NCI-H187 (cell line): ENCODE measurements at places on chromosomes 5 and 9.

DNA sequence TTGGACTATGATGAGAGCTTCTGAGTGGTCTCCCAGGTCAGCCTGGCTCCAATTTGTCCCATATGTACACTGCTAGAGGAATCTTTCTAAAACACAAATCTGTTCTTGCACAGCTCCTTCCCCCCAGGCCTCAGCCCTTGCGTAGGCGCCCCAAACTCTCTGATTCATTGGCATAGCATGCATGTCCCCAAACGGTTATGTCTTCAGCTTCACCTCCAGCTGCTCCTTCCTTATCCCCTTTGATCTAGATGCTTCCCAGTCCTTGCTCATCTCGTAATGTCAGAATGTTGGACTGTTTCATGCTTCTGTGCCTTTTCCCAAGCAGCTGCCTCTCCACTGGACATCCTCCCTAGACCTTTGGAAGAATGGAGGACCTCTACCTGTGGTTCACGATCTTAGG, 60.1 kb upstream of the BASP1 start:
- no peak for DNase-seq

- no peak for DNase-seq
These were observed 241.5 kb upstream of the CLINT1 start for GRCh38 chr5:158100373-158100888.

DNA sequence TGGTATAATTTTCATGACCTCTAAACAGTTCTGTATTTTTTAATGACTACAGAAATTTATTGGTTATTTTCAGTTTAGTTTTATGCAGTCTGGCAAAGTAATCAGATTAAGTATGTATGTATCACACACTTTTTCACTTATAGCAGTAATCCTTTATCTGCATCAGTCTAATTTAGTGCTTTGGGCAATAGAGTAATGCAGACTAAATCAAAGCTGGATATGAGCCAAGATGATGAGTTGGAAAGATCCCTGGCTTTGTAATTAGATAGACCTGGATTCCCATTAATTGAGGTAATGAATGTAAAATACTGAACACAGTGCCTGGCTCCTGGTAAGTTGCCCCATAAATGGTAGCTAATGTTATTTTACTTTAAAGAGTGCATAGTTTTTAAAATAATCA, 215.4 kb upstream of the TLX3 start:
- no peak for DNase-seq

GRCh38 chr9:37921546-37922300, 17.8 kb upstream of the SLC25A51 start:
- DNase-seq: no peak

DNA sequence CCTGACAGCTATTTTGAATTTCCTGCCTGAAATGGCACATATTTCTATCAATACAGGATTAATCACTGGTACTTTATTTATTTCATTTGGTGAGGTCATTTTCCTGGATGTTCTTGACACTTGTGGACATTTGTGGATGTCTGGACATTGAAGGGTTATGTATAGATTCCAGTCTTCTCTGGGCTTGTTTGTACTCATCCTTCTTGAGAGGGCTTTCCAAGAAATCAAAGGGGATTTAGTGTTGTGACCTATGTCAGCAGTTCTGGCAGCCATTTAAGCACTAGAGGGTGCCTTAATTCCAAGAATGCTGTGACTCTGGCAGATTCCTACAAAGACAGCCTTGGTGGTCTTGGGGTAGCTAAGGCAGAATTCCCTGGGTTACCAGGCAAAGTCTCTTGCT, 259.7 kb downstream of the CSNK1G3 start:
- no peak for DNase-seq

DNA sequence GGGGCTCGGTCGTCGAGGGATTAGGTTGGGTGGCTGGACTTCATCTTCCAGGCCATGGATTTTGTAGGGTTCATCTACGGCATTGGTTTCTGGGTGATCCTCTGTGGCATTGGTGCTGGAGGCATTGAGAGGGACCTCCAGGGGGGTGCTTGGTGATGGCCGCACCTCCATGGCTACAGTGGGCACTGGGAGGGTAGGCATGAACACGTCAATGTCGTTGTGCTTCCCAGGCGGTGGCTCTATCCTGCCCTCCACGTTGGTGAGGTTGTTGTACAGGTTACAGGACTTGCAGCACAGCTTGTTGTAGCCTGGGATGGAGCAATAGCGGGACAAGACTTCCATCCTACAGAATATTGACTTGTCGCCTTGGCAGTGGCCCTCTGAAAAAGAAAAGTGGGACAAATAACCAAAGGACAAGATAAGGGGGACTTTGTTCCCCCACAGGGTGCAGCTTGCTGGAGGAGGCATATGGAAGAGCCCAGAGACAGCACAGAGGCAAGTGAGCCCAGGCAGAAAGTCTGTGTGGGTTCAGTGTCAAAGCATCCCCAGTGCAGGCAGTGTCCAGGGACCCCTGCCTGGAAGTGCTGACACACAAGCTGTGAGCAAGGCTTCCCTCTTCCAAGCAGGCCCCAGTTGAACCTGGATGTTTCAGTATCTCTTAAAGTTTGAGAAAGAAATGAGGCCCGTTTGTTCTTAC, 53.9 kb downstream of the ZNF354C start:
- DNase-seq: no peak

DNA sequence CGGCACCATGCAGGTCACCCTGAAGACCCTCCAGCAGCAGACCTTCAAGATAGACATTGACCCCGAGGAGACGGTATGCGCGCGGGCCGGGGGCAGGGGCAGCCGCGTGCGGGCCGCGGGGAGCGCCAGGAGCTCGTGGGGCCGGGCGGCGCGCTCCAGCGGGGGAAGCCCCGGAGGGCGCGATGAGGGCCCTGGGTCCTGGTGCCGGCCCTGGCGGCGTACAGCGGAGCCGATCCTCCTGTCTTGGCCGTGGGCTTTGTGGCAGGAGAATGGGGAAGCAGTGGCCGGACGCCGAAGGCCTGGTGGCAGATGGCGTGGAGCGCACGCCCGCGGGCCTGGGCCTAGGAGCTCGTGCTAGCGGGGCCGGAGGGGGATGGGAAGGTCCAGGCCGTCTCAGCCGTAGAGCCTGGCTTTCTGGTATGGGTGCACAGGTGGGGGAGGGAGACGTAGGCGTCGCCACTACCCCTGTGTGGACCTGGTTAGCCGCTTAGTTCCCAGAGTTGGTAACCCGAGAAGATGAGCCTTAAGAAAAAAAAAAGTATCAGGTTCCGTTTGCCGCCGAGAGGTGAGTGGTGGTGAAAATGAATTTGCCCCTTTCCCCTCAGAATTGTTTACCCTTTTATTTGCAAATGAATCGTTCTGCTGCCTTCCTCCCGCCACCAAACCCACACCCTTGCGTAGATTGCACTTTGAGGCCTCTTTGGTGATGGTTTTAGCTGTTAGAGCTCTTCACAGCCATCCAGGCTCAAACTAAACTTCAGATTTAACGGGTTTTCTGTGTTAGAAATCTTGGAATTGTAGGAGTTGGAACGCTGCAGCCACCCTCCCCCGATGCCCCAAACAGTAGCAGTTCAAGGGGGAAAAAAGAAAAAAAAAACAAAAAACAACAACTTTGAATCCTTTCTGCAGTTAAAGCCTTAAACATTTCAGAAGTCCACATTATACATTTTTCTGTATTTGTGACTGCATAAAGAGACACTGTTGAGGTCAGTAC, 841 bp downstream of the RAD23B start:
- DNase-seq: peak; percentile 28

- no peak for DNase-seq
These were observed 146.6 kb downstream of the TTLL11 start for GRCh38 chr9:121946465-121946864.

GRCh38 chr5:17022296-17022695, 86.2 kb upstream of the MYO10 start:
- no peak for DNase-seq

GRCh38 chr5:68217047-68217355, 1.4 kb downstream of the PIK3R1 start:
- DNase-seq: no peak

DNA sequence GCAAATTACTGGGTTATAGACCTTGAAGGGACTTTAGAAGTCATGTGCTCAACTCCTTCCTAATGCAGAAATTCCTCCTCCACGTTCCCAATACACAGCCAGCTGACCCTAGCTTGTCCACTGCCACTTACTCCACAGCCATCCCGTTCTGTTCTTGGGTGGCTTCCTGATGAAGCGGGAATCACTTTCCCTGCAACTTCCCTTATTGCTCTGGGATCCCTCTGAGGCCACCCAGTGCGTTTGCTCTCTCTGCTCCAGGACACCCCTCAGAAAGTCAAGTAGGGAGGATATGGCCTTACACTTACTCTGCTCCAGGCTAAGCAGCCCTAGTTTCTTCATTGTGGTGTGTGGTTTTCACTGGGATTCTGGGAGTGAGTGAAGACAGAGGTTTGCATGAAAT, 55.5 kb downstream of the GALNT12 start:
- no peak for DNase-seq
